ENCODE measurements at places on chromosomes 12 and 14.

- peak; percentile 4 for DNase-seq
These were observed 103.8 kb downstream of the OSBPL8 start for GRCh38 chr12:76455582-76456345.

- DNase-seq, result no peak
These were observed 41.3 kb upstream of the EIF5 start for GRCh38 chr14:103292426-103293374.

GRCh38 chr14:97706819-97707218, 909.6 kb downstream of the VRK1 start:
- DNase-seq, result no peak

DNA sequence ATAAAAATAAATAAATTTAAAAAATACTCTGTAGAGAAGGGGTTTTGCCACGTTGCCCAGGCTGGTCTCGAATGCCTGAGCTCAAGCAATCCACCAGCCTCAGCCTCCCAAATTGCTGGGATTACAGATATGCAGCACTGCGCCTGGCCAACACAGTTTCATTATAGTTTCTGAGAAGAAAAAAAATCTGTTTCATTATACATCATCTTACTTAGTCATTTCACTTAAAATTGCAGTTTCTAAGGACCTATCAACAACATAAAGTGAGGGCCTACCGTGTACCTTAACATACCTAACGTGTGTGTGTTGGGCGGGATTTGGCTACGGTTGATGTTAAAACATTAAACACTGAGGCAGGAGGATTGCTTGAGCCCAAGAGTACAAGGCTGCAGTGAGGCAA, 28.3 kb downstream of the P2RX2 start:
- no peak for DNase-seq

DNA sequence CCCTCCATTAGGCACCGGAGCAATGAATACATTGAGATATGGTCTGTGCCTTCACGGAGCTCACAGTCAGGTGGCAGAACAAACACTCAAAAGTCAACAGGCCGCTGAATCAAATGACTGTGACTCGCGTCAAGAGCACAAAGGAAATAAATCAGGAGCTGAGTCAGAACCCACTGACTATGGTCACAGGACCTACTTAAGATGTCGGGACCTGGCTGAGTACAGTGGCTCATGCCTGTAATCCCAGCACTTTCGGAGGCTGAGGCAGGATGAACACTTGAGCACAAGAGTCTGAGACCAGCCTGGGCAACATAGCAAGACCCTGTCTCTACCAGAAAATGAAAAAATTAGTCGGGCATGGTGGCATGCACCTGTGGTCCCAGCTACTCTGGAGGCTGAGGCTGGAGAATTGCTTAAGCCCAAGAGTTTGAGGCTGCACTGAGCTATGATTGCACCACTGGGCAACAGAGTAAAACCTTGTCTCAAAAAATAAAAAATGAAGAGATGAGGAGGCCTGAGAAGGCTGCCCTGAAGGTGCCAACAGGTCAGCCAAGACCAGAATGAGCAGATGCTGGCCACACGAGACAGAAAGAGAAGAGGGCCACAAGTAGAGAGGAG, 19.9 kb downstream of the TMEM233 start:
- DNase-seq, result no peak

GRCh38 chr14:104307246-104307626, 168.8 kb downstream of the KIF26A start:
- no peak for DNase-seq

GRCh38 chr14:67773844-67774377, 42.5 kb downstream of the ZFYVE26 start:
- no peak for DNase-seq

- DNase-seq, result no peak
These were observed 73.7 kb downstream of the TMTC2 start for GRCh38 chr12:82760423-82760822.

- DNase-seq, result no peak
These were observed 249.5 kb downstream of the PHLDA1 start for GRCh38 chr12:75782069-75782581.

DNA sequence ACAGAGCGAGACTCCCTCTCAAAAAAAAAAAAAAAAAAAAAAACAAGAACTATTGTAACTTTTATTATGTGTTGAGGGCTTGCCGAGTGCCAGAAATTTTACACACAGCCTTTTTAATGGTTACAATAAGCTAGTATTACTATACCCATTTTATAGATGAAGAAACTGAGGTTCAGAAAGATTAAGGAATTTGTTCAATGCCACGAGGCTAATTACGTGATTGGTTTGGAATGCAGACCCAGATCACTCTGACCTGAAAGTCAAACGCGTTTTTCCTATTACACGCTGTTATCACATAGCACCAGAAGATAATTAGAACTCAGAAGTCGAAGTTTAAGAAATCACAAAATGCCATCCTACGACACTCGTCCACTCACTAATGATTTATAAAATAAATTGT, 48.9 kb upstream of the RAP1B start:
- DNase-seq, result no peak

GRCh38 chr14:73753887-73754795, 40.0 kb upstream of the PNMA1 start:
- no peak for DNase-seq

GRCh38 chr14:32313844-32314376, 15.2 kb upstream of the AKAP6 start:
- DNase-seq, result no peak

GRCh38 chr12:95784915-95785314, 5.6 kb downstream of the NTN4 start:
- DNase-seq, result no peak

GRCh38 chr12:42854826-42855225, 265.3 kb upstream of the PRICKLE1 start:
- DNase-seq, result no peak

- DNase-seq, result no peak
These were observed 19.6 kb upstream of the MMP19 start for GRCh38 chr12:55862286-55862685.

GRCh38 chr12:132133952-132134652, 10.0 kb downstream of the DDX51 start:
- DNase-seq, result no peak

- DNase-seq, result no peak
These were observed 36.8 kb upstream of the GLIPR1 start for GRCh38 chr12:75443709-75444108.

DNA sequence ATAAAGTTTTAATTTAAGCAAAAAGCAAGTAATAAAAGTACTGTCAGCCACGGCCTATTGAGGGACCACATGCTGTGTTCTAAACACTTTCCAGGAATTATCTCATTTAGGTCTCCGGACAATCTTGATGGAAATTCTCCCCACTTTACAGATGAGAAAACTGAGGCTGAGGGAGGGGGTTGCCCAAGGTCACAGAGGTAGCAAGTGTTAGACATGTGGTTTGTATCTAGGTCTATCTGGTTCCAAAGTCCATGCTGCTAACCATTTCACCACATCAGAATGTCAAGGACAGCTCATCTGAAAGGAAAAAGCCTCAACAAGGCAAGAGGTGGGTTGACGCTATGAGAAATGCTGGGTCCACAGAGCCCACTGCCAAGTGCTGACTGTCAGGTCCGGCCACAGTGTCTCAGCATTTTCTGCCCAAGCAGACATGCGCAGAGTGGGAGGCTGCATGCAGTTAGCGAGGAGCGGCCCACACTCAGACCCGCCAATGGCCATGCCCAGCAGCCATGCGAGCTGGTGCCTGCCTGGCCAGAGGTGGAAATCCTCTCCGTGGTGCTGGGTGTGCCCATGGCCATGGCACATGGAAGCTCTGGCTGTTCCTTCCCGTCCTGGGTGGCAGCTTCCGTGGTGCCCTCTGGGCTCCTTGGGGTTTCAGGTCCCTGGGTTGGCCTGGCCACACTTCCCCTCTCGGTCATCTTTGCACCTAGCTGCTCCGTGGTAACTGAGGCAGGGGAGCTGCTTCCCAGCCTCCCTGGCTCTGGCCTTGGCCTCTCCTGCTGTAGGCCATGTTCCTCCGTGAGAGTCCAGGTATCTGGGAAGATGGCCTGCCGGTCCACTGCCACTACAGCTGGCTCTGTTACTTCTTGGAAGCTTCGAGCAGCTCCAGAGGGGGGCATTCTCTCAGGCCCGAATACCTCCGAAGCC, 18.0 kb upstream of the RPLP0 start:
- DNase-seq, result no peak

DNA sequence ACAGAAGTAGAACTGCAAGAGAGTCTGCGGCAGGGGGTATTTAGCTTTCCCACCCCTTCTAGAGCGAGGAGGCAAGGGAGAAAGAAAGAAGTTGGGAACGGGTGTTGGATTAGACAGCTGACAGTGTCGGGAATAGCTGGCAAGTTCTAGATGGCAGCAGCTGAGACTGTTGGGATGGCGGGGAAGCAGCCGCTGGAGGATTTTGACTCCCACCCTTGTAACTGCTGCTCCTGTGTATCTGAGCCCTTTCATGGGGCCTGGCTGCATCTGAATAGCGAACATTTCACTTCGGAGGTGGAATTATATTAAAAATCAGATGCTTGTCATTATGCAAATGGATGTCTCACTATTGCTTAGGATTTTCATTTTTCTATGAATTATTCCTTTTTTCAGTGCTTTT, 104.6 kb downstream of the AACS start:
- DNase-seq, result no peak

DNA sequence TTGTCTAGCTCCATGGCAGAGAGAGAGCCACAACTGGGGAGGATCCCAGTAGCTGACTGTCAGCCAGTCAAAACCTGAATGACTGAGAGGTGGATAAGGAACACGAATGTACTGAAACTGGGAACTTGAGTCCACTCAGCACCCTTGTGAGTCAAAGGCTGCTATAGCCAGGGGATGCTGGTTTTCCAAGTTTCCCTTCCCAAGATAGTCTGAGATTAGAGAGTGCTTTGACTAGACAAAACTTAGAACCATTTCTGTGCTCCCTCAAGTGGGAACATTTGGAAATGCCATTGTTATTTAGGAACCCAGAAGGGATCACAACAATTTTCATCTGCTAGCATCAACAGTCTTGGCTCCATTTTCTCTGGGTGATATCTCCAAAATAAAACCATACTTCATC, 4.0 kb downstream of the PRKAG1 start:
- no peak for DNase-seq

- no peak for DNase-seq
These were observed 7.3 kb downstream of the ULK1 start for GRCh38 chr12:131901431-131902331.

GRCh38 chr14:89123851-89124250, 293.2 kb downstream of the FOXN3 start:
- DNase-seq, result no peak

DNA sequence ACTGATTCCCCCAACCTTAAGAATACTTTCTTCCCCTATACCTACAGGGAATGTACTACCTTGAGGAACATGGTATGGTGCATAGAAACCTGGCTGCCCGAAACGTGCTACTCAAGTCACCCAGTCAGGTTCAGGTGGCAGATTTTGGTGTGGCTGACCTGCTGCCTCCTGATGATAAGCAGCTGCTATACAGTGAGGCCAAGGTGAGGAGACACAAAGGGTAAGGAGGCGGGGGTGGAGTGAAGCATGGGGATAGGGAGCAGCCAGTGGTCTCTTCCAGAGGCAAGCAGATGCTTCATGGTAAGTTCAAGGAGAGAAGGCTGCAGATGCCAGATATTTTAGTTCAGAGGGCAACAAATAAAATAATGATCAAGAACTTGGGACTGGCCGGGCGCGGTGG, 6.6 kb upstream of the PA2G4 start:
- DNase-seq, result no peak

- DNase-seq, result no peak
These were observed 156.5 kb upstream of the MYL2 start for GRCh38 chr12:111076611-111077451.

- no peak for DNase-seq
These were observed at the start of gene REM2 for GRCh38 chr14:22883173-22883976. TSS of gene REM2 (plus strand) at chr14:22883222. CDS start at chr14:22883288, 66 bp downstream.

DNA sequence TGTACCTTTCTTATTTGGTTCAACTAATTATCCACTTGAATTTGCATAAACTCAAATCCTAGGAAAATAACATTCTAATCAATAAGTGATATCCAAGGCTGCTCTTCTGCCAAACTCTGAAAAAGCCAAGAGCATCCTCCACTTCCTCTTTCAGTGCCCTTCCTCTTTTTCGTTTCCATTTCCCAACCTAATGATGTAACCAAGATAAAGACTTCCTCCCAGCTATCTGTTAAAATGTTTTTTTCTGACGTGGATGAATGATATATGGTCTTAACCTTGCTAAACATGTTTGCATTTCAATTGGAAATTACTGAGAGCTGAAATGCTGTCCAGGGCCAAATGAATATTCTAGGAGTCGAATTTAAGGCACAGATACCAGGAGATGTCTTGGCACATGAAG, 459.5 kb upstream of the PDE3A start:
- no peak for DNase-seq

GRCh38 chr12:52156757-52157565, 34.9 kb downstream of the KRT80 start:
- no peak for DNase-seq

GRCh38 chr14:93153121-93153520, 31.6 kb downstream of the MOAP1 start:
- no peak for DNase-seq

DNA sequence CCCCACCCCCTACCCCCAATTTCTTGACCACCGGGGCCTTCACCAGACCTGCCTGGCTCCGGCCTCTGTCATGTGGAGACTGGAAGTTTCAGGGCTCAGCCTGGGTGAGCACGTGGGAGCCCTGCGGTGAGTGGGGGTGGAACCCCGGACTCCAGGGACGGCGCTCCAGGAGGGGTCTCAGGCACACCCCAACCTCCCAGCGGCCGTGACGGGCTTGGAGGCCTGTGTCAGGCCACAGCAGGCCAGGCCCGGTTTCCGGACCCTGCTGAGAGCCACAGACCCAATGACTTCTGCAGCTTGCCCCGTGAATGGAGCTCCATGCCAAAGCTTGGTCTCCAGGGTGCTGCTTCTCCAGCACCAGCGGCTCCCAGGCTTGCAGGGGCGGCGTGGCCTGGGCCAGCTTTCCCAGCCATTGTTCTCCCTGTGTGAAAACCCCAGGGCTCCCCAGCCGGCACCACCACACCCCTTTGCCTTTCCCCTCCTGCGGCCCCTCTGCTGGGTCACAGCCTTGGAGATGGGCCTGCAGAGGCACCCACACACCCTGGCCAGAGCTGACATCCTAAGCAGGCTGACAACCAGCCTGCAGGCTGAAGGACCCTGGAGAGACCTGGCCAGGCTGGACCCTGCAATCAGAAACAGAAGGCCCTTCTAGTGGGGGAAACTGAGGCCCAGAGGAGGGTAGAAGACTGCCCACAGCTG, 186.2 kb upstream of the C14orf180 start:
- no peak for DNase-seq

DNA sequence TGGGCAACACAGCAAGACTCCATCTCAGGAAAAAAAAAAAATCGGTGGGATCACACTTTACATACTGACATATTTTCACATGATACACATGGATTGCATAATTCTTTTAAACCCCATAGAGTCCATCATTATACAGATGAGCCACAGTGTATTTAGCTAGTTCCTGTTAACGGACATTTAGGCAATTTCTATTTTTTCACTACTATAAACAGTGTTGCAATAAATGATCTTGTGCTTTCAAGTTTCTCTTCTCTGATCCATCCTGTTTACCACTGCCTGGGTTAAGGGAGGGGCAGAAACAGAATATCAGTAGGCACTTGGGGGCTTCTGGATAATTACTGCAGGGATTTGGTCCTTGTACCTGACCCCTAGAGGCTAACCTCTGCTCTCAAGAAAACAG, 43.4 kb upstream of the SPTLC2 start:
- DNase-seq, result no peak

- DNase-seq, result no peak
These were observed 141.5 kb downstream of the CAND1 start for GRCh38 chr12:67410667-67411067.

Measured in right renal cortex interstitium (tissue), 3 donors.